ENCODE measurements at places on chromosomes 1 and 21.

DNA sequence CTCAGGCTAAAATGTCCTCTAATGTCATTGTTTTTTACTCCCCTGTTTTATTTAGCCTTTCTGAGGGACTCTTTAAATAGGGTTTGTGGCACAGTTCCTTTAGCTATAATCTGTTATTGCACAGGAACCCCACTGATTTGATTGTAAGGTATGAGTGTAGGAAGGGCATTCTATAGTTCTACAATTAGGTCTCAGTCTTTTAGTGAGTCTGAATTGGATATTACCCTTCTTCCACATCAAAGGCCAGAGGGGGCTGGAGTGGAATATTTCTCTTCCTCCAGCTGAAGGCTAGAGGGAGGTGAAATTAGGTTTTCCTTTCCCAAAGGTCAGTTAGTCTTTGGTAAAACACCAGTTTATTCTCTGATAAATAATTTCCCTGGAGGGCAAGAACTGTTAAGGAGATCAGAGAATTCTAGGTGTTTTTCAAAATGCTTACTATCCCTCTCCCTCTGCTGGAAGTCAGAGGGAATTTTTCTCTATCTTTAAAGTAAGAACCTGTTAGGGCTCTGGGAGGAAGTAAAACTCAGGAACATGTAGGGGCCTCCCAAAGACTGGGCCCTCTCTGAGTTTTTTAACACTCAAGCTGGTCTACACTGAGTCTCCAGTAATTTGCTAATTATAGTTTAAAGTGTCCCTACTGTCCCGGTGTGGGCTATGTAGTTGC lies 176.3 kb upstream of the ZNHIT6 start:
- no peak for DNase-seq

DNA sequence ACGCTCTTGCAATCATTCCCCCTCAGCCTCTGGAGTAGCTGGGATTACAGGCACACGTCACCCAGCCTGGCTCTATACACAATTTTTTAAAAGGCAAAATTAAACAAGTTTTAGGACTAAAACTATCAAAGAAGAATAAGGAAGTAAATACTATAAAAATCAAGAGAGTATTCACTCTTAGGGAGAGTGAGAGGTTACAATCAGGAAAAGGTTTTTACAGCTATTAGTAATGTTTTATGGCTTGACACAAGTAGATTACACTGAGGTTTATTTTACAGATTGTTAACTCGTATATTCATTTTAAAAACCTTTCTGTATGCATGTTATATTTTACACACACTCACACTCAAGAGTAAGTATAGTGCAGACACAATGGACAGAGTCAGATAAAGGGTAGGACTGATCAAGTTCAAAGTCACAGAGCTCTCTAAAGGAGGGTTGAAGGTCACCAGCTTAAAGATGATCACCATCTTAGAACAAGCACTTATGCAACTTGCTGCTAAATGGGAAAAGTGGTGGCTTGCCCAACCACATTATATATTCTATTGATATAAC lies 77.9 kb upstream of the MAN1A2 start:
- DNase-seq: no peak

DNA sequence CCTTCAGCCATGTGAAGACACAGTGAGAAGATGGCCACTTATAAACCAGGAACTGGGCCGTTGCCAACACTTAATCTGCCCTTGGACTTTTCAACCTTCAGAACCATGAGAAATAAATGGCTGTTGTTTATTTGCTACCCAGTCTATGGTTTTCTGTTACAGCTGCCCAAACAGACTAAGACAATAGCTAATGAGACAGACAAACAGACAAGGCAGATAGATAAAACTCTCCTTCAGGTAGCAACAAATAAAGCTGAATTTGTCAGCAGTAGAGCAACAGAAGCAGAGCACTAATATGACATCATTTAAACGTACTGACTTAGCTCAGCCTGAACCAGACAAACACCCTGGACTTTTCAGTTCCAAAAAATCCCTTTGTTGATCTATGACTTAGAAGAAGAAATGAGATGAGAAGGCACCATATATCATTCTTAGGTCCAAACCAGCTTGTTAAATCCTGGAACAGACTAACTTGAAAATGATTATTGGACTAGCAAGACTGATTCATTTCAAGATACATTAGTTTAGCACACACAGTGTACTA lies 27.0 kb downstream of the ZZZ3 start:
- no peak for DNase-seq

DNA sequence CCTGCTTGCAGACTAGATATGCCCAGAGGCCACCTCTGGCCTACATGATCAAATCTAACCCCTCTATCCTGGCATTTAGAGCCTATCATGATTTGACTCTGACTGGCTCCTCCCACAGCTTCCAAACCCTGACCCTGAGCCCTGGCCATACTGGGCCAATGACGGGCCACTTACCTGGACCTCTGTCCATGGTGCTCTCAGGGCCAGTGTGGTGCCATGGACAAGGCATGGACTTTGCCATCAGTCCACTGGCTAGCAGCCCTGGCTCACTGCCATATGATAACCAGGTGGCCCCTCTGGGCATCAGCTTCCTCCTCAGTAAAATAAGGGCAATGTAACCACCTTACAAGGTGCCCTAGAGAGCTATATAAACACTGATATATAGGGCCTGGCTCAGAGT lies 713.4 kb downstream of the PTPRU start:
- no peak for DNase-seq

GRCh38 chr1:48560577-48560976 lies 88.6 kb upstream of the SPATA6 start:
- no peak for DNase-seq

GRCh38 chr1:235511470-235512240 lies 7.4 kb upstream of the B3GALNT2 start:
- DNase-seq: no peak

GRCh38 chr1:167191958-167192357 lies 28.7 kb upstream of the POU2F1 start:
- no peak for DNase-seq

DNA sequence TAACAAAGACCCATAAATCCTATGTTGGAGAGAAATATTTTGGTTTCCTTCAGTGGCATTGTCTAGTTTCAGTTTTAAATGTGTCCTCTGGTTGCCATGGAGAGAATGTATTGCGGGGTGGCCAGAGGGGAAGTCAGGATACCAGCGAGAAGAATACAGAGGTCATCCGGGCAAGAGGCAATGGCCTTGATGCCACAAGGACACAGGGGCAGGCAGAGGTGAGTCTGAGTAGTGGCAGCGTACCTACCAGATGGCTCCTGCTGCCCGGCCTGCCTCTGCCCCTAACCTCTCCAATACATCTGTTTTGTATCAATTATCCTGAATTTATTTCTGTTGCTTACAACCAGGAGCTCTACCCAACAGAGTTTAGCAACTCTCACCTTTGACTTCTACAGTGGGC lies 14.9 kb downstream of the KLHDC7A start:
- DNase-seq: no peak

DNA sequence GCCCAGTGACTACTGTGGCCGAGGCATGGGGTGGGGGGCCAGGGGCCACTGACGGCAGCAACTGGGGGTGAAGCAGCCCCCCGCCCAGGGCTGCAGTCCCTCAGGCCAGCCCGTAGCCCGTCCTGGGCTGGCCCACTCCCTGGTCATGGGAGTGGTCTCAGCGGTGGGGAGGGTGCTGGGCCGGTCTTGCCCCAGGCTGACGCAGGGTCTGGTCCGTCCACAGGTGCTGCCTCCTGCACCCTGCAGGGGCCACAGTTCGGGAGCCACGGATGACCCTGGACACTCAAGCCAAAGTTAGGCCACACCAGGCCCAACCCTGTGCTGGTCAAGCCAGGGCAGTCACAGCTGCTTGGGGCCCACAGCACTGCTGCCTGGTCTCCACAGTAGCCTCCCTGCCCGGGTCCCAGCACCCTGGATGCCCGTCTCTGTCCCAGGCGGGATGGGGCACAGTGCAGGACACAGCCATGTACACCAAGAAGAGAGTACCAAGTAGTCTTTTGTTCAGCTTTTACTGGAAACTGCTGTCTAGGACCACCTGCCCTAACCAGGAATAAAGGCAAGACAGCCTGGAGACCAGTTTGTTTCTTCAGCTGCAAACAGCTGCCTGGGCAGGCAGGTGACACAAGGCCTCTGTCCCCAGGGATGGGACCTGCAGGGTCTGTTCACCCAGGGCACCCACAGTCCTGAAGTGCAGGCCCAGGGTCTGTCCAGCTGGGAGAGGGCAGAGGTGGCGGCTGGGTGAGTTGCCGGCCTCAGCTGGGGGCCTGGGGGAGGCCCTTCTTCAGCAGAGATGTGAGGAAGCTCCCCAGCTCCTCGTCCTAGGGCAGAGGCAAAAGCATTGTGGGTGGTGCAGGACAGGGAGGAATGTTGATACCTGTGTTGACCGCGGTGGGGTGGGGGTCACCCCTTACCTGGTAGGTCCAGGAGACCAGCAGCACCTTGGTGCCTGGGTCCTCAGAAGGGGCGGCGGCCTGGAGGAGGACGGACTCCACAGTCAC lies 3.0 kb downstream of the PUSL1 start:
- no peak for DNase-seq

- DNase-seq: no peak
Measured at GRCh38 chr21:39647476-39647875, 34.7 kb downstream of the B3GALT5 start.

DNA sequence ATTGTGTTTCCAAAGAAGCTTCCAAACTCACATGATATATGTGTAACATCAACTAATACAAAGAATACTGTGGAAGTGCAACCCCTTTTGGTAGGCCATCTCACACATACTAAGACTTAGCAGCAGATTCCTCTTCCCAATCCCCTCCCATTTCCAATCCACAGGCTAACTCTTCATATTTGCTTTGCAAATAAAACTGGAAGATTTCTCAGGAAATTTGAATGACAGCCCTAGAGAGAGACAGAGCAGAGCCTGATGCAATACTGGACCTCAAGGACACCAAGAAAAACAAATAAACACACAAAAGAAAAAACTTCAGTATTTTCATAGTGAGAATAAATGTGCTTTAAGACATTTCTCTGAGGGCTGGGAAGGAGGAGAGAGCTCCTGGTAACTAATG lies 190.2 kb upstream of the BRINP3 start:
- no peak for DNase-seq

DNA sequence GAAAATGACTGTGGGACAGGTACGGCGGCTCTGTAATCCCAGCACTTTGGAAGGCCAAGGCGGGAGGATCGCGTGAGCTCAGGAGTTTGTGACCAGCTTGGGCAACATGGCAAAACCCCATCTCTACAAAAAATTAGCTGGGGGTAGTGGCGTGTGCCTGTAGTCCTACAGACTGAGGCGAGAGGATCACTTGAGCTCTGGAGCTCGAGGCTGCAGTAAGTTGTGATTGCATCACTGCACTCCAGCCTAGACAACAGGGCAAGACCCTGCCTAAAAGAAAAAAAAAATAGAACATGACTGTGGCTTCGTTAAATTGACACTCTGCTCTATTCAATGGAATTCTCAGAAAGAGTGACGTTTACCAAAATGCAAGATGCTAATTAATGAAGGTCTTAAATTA lies 3.9 kb upstream of the DBT start:
- DNase-seq: no peak

- DNase-seq: peak; percentile 11
Measured at GRCh38 chr1:154809436-154810413, 60.4 kb downstream of the KCNN3 start.

Data from CD14-positive monocyte (primary cell).